ENCODE measurements at places on chromosomes 11 and 22.
A peak's percentile ranks its signal among the peaks of the same experiment; 100 is the strongest.

DNA sequence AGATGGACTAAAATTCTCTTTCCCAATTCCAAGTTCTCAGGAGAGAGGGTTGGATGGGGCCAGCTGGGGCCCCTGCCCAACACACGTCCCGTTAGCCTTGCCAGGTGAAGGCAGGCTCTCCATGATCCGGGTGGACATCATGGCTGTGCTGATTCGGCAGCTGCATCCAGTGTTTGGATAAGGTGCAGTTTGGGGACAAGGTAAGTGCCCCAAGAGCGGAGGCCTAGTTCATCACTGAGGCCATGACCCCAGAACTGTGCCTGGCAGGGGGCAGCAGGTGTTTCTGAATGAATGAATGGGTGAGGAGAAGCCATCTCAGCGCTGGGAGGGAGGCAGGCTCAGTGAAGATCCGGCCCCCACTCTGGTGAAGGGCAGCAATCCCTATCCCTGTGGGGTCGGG lies 520.4 kb downstream of the TBC1D22A start:
- DNase-seq: no peak

DNA sequence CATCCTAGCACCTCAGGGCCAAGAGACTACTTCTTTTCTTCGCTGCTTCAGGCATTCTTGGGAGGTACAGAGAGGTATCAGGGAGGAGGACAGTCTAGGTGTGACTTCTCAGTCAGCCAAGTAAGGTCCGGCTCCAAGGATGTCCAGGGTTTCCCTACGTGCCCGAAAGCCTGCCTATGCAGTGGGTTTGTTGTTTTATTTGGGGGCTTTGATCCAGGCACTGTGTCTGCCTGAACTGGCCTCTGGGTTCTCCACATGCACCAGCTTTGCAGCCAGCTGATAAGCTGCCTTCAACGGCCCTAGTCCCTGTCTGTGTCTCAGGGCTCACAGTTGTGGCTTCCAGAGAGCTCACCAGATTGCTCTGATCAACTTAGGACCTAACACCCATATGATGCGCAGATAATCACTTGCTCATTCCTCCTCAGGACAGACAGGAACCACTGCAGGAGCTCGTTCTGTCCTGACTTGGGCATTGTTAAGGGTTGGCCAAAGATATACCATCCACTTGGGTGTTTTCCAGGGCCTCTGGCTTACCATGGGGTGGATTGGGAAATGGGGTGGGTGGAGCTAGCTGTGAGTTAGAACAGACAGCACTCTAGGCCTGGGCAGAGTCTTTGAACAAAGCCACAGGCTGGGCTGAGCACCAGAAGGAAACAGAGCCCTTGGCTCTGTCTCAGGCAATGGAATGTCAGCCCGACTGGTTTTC lies 45.5 kb upstream of the CRYBB3 start:
- DNase-seq: no peak

GRCh38 chr11:32949739-32950138 lies 57.1 kb downstream of the QSER1 start:
- DNase-seq: no peak

GRCh38 chr11:69870766-69871165 lies 51.5 kb upstream of the FGF3 start:
- no peak for DNase-seq

DNA sequence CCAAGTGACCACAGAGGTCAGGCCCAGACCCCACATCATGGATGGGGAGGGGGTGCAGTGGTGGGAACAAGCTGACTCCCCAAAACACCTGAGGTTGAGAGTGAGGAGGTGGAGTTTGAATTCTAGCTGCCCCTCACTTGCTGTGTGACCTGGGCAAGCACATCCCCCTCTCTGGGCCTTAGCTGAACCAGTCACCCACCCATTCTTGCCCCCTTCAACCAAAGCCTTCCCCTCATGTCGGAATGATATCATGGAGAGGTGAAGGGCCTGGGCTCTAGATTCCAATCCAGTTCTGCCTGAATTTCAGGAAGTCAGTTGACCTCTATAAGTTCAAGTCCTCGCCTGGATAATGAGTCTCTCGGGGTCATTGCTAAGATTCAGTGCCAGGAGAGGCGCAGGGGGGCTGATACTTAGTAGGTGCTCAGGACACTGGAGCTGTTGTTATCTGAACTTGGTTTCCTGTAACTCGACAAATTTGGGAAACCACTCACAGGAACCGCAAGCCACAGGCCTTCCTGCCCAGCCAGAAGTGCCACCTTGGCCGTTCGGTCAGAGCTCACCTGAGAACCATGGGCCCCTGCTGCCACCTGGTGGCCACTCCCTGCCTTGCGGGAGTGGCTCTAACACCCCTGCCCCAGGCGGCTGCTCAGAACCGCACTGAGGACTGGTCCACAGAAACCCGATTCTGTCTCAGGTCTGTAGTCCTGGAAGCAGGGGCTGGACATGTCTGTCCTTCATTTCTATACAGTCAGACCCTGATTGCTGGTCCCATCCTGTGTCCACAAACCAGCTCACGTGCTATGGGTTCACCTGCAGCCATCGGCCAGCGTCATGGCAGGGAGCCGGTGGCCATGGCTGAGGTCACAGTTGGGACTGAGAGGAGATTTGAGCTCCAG lies 6.9 kb downstream of the CDC42EP1 start:
- peak; percentile 96 for DNase-seq
